ENCODE measurements at places on chromosomes 5 and 9.

DNA sequence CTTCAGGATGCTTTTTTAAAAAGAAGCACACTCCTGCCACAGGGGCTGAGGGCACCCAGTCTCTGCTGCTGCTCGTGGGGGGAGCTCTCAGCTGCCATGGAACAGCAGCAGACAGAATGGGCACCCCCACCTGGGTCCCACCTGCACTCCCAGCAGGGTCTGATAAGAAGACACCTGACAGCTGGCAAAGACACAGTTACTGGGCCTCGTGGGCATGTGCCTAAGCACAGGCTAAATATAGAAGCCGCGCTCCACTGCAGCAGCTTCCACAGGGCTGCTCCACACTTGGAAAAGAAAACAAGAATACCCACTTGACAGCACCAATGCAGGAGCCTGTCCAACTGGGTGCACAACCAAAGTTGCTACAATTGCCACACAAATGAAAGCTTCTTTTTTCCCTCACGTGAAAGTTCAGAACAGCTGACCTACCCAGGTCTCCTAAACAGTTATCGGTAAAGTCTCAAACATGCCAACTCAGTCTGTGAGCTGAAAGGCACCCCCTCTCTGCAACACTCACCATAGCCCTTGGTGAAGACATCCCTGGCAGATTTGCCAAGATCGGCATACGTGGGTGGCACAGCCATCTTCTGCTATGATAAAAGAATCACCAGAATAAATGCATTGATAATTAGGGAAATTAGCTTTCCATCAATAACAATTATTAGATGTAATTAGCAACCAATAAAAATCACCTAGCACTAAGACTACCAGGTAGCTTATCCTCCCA is 12.2 kb downstream of the VDAC1 start:
- no peak for DNase-seq

DNA sequence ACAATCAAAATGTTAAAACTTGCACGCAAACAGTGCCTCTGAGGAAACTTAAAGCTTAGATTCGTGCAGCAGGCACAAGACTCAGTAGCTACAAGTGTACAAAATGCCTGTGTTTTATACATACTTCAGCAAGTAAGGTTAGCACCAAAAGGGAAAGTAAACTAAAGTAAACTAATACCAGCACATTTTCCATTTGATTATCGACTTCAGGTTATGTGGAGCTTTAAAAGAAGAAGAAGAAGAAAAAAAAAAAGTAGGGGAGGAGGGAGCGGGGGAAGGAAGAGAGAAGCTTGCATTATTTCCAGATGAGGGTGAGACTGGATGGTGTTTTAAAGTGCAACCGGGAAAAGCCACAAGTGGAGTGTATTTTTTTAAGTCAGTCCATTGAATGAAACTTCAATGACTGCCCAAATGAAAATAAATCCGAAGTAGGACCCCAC is 596 bp upstream of the ADAMTS6 start:
- DNase-seq, result no peak

- no peak for DNase-seq
Measured at GRCh38 chr9:84875193-84875592, 205.7 kb downstream of the NTRK2 start.

- no peak for DNase-seq
Measured at GRCh38 chr5:178768371-178769260, 38.2 kb upstream of the ZNF354A start.

DNA sequence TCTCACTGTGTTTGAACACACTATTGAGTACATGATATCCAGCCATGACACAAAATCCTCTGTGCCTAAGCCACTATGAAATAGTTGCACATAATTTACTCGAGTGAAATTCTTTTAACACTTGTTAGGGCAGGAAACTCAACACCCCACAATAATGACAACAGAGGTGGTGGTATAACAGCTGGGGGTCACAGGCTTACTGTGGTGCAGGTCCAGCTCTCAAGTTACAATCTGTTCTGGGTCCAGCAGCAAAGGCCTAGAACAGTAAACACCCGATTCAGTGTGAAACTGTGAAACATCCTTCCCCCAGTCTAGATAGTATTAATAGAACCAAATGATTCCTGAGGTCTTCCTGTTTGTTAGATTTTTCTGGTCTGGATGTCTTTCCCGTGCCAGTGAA is 102.9 kb upstream of the APC start:
- DNase-seq, result no peak

DNA sequence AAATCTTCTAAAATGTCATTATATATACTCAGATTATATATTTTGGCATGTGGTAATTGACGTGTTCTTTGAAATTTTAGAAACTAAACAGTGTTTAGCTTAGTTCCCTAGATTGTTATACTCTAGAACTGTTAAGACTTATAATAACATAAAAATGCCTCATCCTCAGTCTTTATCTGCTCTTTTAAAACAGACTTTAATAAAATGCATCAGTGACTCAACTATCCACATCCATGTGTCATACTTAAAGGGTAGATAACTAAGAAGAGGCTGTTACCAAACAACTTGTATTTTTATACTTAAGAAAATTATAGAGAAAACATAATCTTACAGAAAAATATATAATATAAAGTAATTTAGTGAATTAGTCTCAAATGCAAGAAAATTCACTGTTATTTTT is 15.2 kb downstream of the NFIL3 start:
- DNase-seq, result no peak

GRCh38 chr9:35311891-35312639 is 150.3 kb downstream of the UNC13B start:
- DNase-seq, result no peak

GRCh38 chr5:138011991-138012390 is 20.9 kb downstream of the FAM13B start:
- no peak for DNase-seq

DNA sequence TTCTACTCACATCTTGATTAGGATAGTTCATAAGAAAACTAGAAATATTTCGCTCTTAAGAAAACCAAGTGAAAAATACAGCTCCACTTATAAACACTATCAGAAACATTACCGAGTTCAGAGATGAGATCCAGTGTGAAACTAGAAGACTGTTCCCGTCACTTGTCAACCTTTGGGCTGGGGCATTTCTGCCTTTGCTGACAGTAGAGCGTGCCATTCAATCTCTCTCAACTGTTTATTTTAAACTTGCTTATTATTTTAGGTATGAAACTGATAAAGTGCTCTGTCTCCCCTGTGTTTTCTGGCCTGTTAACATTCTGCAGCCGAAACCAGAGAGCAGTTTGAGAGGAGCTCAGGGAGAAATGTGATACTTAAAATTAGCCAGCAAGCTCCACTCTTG is 16.7 kb downstream of the MRRF start:
- no peak for DNase-seq

GRCh38 chr9:82546136-82546535 is 516.8 kb downstream of the RASEF start:
- DNase-seq, result no peak

GRCh38 chr9:75139201-75139600 is 50.9 kb downstream of the OSTF1 start:
- no peak for DNase-seq

Measured in activated naive CD4-positive, alpha-beta T cell treated with Interleukin-2 at 50 U/mL for 16 hours (primary cell).